ENCODE measurements at places on chromosomes 7 and 10. TPM values are rescaled to one million over a fixed set of nuclear protein-coding genes. Genes with fewer than 3 reads are reported as not detected.

GRCh38 chr7:27295236-27295635 is 52.6 kb downstream of the EVX1 start:
- DNase-seq, result no peak
- H3K4me1 ChIP-seq, result peaks cover 2% of the 10 kb centered on the region
- peaks cover 14% of the 10 kb centered on the region for H3K27me3 ChIP-seq
- H3K36me3 ChIP-seq, result no peaks in the 10 kb centered on the region
- H3K4me3 ChIP-seq, result no peak overlapping the region

DNA sequence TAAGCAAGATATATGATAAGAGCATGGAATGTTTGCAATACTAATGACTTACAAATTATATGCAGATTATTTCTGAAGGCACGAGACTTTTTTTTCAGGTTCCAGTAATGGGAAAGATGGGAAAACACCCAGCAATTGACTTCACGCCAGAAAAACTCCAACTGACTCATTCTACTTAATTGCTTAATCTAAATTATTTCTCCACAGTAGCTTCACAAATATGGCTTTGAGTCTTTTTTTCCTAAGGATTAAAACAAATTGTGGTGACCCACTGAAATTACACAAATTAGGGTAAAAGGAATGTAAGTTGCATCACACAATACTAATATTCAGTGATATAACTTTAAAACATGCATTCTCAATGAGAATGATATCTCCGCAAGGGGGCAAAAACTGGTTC is 138.7 kb downstream of the GNAI1 start:
- H3K4me3 ChIP-seq, result no peak overlapping the region
- no peaks in the 10 kb centered on the region for H3K27me3 ChIP-seq
- DNase-seq, result no peak

- no peak overlapping the region for H3K4me3 ChIP-seq
- H3K36me3 ChIP-seq, result peaks cover 11% of the 10 kb centered on the region
- peaks cover 2% of the 10 kb centered on the region for H3K4me1 ChIP-seq
- DNase-seq, result no peak
Measured at GRCh38 chr10:14926061-14926470, 27.8 kb downstream of the DCLRE1C start.

DNA sequence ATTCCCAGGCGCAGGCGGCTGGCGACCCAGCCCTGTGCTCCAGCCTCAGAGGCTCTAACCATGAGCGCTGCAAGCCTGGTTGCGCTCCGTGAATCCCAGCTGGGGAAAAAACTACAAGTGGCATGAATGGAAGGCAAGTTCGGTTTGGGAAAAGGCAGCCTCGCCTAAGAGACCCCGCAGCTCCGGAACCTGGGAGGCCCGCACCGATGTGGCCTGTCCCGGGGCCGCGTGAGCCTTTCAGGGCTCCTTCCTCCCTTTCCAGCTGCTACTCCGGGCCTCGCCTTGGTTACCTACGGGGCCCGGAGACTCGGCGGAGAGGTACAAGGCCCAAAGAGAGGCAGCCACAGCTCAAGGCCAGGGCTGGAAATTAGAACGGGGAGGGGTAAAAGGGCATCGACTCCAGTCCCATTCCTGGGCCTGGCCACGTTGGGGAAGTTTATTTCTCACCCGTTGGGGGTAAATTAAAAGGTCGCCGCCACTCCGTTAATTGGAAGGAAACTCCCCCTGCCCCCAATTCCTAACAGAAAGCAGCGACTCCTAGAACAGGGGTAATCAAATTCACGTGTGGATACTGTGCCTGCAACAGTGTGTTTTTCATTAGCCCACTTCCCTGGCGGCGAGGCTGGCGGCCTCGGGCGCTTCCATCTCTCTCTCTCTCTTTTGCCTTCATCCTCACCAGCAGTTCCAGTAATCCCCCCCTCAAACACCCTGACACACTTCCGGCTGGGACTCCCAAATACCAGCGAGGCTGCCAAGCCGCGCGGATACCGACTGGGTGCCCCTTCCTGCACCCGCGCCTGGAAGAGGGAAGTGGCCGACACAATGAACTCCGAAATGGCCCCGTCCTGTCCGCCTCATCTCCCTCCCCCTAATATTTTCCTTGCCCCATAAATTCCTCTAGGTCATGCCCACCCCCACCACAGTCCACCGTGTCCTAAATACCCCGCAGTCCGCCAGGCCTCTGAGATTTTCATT is 1.5 kb upstream of the HOXA9 start:
- DNase-seq, result no peak
- H3K27ac ChIP-seq, result peak overlapping the region; percentile 93
- peak overlapping the region; percentile 74 for H3K4me3 ChIP-seq
- peaks cover 17% of the 10 kb centered on the region for H3K4me1 ChIP-seq

- no peaks in the 10 kb centered on the region for H3K27me3 ChIP-seq
- H3K27ac ChIP-seq, result no peak overlapping the region
- no peak overlapping the region for H3K4me3 ChIP-seq
- no peaks in the 10 kb centered on the region for H3K36me3 ChIP-seq
Measured at GRCh38 chr7:146575903-146576302, 459.3 kb downstream of the CNTNAP2 start.

- H3K27me3 ChIP-seq, result no peaks in the 10 kb centered on the region
- no peak for DNase-seq
- no peaks in the 10 kb centered on the region for H3K4me1 ChIP-seq
- H3K36me3 ChIP-seq, result no peaks in the 10 kb centered on the region
- H3K27ac ChIP-seq, result no peak overlapping the region
- H3K4me3 ChIP-seq, result no peak overlapping the region
Measured at GRCh38 chr7:19567011-19567410, 141.8 kb downstream of the POLR1F start.

GRCh38 chr7:47724335-47724982 is 142.5 kb upstream of the TNS3 start:
- no peak overlapping the region for H3K4me3 ChIP-seq
- no peak overlapping the region for H3K27ac ChIP-seq
- no peaks in the 10 kb centered on the region for H3K4me1 ChIP-seq

Gene TCTN3
- total RNA-seq, result 18.1 TPM

Gene HABP2
- not detected for total RNA-seq

Gene ATRNL1
- not detected for total RNA-seq

All from T-helper 17 cell (primary cell).